HL-60 (cell line): ENCODE measurements at places on chromosomes 7 and 10.

DNA sequence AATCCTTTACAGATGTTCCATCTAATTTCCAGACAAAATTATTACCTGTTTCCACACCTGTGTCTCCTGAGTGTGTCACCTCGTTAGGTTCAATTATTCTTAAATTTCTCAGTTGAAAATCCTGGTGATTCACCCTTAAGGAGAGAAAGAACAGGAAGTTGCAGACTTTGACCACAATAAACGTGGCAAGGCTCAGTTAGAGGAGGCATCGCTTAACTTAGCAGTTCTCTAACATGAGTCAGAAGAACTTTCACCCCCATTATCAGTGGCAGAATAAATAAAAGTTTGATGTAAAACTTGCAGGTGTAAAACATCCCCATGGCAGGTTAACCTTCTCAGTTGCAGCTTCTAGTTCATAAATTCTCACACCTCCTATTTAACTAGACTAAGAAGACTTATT, 8.3 kb downstream of the XPNPEP1 start:
- peak; percentile 80 for DNase-seq

DNA sequence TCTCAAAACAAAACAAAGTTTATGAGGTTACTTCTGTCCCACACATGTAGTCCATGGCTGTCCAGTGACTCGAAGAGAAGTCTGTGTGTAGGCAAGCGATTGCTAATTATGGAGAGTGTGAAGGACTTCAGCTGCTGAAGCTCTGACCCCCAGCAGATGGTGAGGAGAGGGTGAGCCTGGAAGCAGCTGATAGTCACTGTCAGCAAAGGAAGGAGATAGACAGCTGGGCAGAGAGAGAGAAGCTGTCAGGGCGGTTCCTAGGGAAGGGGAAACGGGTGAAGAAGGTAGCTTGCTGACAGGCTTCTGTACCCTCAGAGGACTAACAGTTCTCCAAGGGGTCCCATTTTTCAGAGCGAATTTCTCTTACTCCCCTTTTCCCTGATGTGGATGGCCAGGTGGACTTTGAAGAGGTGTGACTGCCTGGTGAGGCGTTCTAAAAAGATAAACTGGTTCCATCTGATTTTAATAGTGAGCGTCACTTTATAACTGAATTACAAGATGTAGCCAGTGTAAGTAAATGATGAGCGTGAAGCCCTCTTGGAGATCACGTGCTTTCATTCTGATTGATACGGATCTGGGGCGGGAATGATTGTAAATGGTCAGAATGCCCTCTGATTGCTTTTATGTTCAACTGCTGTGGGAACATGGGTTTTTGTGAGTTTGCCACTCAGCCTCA, 12.1 kb downstream of the ZSCAN21 start:
- no peak for DNase-seq

GRCh38 chr10:287814-288213, 152.6 kb downstream of the ZMYND11 start:
- DNase-seq, result no peak

DNA sequence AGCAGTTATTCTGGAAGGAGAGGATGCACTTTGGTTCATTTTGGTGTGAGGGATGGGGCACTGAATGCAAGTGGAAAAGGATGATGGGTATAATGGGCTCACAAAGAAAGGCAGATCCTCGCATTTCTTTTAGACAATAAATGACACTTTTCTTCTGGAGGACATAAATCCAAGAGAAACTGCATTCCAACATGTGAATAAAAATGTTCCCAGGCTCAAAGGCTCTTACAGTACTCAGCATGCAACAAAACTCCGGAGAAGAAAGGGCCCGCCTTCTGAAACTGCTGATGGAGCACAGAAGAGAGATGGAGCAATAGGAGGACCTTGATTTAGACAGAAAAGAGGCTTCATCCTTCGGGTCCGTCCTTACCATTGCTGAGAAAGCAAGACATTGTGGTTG, 538.2 kb upstream of the DPP6 start:
- no peak for DNase-seq

GRCh38 chr7:33065981-33066380, 3.4 kb upstream of the NT5C3A start:
- no peak for DNase-seq

GRCh38 chr7:99822731-99823718, 4.8 kb upstream of the CYP3A43 start:
- no peak for DNase-seq

DNA sequence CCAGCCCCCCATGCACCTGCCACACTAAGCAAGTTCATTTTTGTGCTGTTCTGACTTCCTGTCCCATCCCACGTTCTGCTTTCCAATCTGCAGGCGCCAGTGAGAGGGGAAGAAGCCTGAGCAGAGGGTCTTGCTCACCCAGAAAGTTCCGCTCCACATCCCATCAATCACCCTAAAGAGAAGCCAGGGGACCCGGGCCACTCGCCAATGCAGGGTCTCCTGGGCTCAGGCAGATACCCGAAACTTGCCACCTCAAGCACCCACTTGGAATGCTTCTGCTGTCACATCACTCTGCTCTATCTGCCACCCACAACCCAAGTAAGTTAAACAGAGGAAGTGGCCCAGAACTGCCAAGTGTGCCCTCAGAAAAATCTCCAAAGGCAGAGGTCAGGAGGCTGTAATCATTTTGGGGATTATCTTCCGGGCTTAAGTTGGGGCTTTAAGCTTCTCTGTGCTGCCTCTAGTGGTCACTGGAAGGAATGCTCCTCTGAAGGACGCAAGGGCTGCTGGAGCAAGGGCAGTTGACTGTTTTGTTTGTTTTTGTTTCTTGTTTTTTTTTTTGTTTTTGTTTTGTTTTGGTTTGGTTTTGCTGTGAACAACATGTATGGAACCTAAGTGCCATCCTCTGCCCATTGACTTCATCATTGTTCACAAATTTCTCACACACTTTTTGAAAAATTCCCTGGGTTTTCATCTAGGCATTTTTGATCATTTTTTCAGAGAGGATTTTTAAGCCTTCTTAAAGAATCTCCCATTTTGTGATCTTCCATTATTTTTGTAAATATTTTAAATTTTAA, 25.5 kb downstream of the PRR15 start:
- peak; percentile 57 for DNase-seq

DNA sequence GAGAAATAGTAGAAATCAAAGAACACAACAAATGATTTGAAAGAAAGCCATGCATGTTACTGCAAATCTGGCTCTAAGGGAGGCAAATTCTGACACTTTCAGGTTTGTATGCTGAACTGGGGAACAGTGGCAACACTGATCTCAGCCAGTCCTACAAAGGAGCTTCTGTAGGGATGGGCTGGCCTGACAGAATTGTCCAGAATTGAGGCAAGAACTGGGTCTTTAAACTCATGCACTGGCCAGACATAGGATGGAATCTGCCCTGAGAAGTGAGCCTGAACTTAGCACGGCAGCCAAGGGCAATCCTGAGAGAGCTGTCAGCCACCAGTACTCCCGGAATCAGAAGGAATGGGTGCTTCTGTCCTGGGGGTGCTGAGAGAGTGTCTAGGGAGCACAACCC, 70.9 kb upstream of the RAPGEF5 start:
- no peak for DNase-seq

DNA sequence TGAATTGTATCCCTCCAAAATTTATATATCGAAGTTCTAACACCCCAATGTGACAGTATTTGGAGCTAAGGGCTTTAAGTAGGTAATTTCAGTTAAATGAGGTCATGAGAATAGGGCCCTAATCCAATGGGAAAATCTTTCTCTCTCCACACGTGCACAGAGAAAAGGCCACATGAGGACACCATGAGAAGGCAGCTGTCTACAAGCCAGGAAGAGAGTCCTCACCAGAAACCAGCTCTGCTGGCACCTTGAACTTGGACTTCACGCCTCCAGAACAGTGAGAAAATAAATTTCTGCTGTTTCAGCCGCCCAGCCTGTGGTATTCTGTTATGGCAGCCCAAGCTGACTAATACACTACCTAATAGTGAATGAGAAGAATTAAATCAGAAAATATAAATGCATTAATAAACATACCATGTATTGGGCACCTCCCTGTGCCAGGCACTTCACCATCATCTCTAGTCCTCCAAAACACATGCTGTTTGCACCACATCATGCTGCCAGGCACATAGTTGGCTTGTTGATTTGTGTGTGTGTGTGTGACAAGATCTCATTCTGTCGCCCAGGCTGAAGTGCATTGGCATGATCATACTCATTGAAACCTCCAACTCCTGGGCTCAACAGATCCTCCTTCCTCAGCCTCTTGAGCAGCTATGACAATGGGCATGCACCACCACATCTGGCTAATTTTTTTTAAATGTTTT, 9.1 kb upstream of the TOMM7 start:
- no peak for DNase-seq

- no peak for DNase-seq
Observed at GRCh38 chr10:104574427-104574826, 66.7 kb upstream of the SORCS3 start.

GRCh38 chr7:84070770-84071169, 123.8 kb downstream of the SEMA3A start:
- DNase-seq, result no peak

- DNase-seq, result no peak
Observed at GRCh38 chr7:42677751-42678699, 233.8 kb downstream of the C7orf25 start.

GRCh38 chr10:1187151-1187854, 131.1 kb downstream of the WDR37 start:
- no peak for DNase-seq

GRCh38 chr10:82680608-82681007, 805.6 kb downstream of the NRG3 start:
- DNase-seq, result no peak

DNA sequence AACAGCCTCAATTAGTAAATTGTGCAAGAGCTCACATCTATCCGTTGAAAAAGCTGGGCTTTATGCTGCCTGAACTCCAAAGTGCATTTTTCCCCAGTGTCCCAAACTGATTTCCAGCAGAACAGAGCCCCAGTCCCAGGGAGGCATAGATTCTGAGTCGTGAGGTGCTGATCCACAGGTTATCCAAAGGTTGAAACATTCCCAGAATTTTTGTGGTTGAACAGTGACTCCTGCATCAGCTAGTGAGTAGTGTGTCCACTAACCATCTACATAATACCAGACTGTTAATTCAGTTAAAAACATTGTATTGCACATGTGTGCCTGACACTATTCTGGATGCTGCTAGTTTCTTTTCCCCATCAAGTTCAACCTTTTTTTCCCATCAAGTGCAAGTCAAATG, 761.5 kb downstream of the GATA3 start:
- no peak for DNase-seq

GRCh38 chr7:76269895-76270294, 32.6 kb upstream of the HSPB1 start:
- DNase-seq, result no peak

GRCh38 chr7:113093561-113093960, 6.9 kb upstream of the GPR85 start:
- DNase-seq, result no peak

DNA sequence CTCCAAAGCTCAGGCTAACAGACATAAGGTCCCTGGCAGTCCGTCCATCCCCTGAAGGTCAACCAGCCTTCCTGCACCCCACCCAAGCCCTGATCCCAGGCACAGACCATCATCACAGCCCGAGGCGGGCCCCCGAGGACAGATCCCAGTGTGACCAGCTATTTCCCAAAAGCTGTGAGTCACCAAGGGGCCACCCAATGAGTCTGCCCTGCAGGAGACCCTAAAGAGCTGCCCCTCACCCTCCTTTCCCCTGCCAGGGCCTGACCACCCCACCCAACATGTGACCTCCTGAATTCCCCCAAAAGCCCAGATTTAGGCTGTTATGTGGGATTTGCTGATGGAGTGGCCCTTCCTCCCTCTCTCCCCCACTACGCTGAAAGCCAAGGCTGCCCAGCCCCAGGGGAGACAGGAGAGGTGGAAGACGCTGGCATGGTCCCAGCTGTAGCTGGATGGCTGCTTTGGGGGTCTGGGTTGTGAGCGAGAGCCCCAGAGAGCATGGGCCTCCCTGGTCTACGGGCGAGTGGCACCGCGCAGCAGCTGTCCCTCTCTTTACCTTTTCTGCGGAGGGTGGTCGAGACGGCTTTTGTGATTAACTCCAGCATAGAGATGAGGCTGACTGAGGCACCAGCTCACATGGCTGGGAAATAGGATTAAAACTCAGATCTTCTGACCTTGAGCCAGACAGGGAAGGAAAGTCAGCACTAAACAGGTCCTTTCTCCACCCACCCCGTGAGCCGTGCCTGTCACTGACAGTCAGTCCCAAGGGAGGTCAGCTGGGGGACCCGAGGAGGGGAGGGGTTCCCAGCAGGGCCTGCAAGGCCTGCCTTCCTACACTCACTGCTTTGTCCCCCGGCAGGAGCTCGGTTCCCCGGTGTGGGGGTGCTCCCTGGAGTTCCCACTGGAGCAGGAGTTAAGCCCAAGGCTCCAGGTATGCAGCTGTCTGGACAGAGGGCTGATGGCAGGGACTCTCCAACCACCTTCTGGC, 16.7 kb downstream of the ELN start:
- DNase-seq, result no peak

GRCh38 chr7:97732565-97733275, 834 bp downstream of the TAC1 start:
- DNase-seq, result no peak

DNA sequence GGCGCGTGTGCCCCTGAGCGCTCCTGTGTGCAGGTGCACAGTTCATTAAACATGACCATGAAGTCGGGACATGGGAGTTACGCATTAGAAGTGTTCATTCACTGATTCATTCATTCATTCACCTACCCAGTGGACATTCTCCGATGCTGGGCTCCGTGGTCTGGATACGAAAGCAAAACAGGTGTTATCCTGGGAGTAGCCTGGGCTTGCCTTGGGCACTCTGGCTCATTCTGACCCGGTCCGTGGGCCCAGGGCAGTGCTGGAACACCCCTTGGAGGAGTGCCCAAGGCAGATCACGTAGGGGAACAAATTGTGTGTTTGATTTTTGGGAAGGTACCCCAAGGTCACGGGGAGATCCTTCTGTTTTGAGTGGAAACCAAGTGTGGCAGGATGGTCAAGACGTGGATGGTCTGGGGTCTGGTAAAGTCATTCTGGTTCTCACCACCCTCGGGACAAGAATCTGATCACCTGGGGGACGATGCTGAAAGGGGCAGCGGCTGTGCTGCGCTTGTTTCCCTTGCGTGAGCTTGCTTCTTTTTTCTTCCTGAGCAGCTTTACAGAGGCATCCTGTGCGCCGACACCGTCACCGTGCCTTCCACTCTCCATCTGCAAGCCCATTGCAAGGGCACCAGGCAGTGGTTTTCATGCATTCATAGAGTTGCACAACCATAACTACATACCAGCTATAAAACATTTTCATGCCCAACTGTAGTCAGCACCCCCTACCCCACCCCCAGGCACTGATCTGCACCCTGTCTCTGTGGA, 10.1 kb downstream of the ELFN1 start:
- no peak for DNase-seq

DNA sequence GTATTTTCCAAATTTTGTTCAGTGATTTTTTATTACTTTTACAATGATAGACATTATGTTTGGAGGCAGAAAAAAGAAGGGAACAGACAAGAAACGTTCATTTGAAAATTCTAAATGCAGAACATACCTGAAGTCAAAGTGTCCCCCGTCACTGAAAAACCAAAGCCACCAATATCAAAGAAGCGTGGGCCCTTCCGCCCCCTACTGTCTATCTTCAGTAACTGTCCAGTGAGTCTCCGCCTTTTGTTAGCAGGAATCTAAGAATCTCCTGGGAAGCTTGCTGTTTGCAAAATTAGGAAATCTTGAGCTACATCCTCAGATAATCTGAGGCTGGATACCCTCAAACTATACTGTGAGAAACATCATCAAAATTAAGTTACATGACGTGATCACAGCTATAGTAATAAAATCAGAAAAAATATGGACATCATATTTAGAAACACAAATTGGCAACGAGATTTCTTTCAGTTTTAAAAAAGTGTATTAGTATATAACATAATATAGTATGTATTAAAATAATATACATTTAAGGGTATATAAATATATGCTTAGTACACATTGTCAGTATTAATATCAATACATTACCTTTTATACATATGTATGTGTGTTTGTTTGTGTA, 169.3 kb upstream of the AKR1E2 start:
- DNase-seq, result no peak

- no peak for DNase-seq
Observed at GRCh38 chr10:18157881-18158280, 17.7 kb downstream of the CACNB2 start.
